Stimulated activated CD4-positive, alpha-beta T cell treated with anti-CD3 and anti-CD28 coated beads, Interleukin-1b, Interleukin-23, amount 100 ng/mL, for 1 hour (primary cell): ENCODE measurements at places on chromosomes 16 and 17.

- no peak for DNase-seq
These were observed 1.2 kb downstream of the CNTNAP1 start for GRCh38 chr17:42683407-42684034.

DNA sequence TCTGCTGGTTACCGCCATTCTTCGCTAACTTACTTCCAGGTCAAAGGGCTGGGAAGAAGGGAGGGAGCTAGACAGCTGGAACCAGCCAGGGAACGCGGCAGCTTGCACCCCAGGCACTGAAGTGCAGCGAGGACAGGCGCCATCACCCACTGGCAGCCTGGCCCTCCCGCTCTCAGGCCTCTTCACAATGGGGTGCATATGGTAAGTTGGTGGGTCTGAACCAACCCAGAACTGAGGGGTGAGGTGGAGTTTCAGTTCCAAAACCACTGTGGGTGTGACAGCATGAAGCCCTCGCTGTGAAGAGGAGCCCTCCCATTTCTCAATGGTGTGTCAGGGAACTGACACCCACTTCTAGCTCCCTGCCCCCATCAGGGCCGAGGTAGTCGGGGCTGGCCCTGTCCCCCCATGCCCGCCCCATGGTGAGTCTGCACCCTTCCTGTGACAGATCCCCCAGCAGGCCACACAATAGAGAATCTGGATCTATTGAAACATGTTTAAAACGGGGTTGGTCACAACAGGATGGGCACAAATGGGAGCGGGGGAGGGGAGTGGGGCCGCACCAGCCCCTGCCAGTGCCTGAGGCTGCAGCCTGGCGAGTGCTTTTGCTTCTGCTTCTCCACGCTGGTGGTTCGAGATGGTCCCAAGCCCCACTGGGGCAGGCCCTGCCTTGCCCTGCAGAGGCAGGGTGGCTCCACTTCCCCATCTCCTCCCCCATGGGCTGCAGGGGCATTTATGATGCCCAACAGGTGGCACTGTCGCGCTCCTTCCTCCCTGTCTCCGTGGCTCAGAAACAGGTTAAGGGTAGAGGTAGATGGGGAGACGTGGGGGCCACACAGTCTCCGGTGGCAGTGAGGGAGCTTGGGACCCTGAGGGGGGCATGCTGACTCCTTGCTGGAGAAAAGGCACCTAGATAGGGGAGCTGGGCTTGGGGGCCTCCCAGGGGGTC, 2.3 kb downstream of the LIMD2 start:
- no peak for DNase-seq

DNA sequence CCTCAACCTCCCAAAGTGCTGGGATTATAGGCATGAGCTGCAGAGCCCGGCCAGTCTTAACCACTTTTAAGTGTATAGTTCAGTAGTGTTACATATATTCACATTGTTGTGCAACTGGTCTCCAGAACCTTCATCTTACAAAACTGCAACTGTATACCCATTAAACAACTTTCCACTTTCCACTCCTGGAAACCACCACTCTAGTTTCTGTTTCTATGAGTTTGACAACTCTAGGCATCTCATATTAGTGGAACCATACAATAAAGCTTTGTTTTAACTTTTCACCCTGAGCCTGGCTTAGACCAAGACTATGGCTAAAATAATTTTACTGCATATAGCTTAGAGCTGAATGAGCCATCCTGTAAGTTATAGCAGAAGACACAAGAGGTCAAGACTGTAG, 108.0 kb upstream of the GOT2 start:
- DNase-seq: no peak

DNA sequence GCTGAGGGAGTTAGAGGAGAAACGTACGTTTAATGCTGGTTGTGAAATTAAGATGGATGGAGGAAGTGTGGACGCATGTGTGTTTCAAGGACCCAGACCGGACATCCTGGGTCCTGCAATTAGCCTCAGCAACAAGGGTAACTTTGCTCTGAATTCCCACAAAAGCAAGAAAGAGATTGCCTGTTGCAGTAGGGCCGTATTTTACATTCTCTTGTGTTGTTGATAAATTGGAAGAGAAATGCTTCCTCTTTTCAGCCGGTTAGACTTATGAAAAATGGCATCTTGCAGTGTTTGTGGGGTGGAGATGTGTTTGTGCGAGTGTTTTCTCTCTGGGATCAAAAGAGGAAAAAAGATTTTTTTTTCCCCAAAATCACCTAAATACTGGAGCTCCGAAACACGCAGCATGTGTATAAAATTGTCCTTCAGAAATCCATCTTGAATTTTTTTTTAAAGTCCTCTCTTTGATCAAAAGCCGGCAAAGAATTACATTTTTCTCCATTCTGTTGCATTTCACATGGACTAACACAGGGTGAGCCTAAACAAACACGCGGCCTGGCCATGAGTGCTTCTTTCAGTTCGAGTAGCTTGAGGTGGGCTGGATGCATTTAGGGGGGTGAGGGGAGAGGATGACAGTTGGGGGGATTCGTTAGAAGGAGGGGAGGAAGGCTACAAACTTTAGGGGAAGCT, 251.6 kb downstream of the C16orf95 start:
- no peak for DNase-seq
